Hematopoietic multipotent progenitor cell treated with erythropoietin and hydrocortisone succinate and interleukin-3 and kit ligand, for 15 days (in vitro differentiated cells): ENCODE measurements at places on chromosomes 7 and 10.

DNA sequence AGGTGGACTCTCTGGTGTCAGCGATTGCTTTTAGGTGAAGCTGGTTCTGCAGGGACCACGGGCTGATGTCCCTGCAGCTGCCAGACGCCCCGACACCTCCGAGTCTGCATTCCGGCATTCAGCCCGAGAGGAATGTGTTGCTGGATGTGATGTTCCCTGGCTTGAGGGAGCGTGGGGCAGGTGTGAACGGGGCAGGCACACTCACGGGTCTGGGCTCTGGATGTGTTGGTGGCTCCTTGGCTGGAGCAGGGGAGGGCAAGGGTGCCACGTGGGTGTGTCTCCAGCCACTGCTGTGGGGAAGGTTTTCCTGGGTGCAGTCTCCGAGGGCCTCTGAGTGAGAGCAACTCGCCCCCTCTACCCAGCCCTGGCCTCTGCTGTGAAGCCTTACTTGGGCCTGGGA is 140.5 kb downstream of the CAMK1D start:
- no peak for DNase-seq

DNA sequence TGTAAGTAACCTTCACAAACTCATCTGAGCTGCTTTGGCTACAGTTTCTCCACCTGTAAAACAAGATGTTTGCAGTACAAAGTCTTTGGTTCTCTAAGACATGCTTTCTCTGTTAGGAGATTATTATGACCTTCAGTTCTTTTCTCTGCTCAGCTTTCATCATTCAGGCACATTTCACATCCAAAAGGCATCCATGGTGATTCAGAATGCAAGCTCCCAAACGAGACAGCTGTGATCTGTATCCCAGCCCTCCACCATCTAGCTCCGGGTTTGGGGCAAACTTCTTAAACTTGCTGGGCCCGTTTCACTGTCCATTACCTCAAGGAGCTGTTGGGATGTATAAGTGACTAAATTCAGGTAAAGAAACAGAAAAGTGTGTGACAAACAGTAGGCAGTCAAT is 95.8 kb upstream of the COL1A2 start:
- no peak for DNase-seq

DNA sequence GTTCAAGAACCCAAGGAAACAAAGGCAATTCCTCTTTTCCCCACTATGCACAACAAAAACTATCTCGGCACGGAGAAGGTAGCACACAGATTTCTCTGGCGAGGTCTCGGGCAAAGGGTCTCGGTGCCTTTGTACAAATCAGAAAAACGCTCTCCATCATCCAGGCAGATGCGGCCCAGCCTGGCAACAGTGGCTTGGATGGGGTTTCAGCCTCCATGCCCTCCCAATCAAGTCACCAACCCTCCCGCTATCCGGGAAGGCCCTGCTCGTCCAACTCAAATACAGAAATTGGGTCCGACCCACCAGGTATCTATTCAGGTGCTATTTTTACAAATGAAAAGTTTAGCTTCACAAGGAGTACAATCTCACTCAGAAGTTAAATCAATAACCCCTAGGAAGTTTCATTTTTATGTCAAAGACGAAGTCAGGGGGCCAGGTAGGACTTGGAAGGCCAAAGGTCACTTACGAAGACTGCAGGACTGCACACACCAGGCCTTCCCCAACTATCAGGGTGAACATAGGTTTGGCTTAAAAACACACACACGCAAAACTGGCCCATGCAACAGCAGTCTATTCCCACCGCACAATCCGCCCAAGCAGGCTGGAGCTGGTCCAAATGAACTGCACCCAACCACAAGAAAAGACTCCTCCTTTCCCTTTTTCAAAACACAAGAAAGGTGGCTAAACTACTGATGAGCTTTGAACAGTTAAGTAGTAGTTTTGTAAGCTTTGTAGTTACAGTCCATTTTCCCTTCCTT is 43.0 kb downstream of the GNA12 start:
- peak; percentile 80 for DNase-seq

DNA sequence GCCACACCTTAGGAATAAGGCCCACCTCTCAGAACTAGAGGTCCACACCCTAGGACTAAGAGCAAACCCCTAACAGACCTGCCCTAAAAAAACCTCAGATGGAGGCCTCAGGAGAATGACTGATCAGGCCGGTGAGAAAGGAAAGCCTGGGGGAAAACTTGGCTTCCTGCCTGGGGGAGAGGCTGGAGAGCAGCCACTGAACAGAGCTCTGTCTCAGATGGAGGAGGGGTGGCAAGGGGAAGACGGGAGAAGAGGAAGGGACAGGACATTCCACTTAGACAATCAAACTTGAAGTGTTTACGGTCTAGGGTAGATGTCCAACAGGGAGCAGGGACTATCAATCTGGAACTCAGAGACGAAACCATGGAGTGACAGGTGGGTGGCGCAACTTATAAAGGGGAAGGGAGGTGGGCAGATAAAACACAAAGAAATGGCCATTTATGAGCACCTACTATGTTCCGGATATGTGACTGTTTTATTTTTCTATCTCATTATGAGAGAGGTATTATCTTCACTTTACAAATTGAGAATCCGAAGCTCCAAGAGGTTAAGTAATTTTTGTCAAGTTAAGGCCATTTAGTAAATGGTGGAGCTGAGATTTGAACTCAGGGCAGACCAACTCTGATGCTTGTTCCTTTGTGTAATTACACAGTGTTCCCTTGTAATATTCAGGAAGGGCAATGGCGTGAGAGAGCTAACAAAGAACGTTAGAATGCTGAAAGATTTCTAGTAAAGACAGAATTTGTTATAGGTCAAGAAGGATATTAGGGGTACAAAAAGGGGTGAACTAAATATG is 82.6 kb downstream of the DNMBP start:
- DNase-seq, result no peak

GRCh38 chr7:109696723-109697122 is 1127.0 kb downstream of the DNAJB9 start:
- DNase-seq, result no peak

GRCh38 chr10:30842894-30843293 is 188.8 kb downstream of the ZNF438 start:
- no peak for DNase-seq

DNA sequence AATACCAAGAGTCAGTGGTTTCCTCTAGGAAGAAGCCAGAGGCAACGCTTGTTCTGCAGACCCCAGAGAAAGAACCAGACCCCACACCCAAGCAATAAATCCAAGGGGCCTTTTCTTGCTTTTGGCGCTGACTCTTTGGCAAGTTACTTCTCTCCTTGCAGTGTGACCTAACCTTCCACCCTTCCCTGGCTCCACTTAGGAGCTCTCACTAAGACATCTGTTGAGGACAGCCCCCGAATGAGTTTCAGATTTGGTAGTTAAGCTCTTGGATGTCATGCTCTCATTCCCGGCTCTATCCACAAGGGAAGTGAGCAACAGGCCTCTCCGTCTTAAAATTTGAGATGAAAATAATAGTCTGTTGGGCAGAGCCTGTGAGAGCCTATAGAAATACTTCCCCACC is 50.6 kb upstream of the FAM204A start:
- DNase-seq, result no peak

DNA sequence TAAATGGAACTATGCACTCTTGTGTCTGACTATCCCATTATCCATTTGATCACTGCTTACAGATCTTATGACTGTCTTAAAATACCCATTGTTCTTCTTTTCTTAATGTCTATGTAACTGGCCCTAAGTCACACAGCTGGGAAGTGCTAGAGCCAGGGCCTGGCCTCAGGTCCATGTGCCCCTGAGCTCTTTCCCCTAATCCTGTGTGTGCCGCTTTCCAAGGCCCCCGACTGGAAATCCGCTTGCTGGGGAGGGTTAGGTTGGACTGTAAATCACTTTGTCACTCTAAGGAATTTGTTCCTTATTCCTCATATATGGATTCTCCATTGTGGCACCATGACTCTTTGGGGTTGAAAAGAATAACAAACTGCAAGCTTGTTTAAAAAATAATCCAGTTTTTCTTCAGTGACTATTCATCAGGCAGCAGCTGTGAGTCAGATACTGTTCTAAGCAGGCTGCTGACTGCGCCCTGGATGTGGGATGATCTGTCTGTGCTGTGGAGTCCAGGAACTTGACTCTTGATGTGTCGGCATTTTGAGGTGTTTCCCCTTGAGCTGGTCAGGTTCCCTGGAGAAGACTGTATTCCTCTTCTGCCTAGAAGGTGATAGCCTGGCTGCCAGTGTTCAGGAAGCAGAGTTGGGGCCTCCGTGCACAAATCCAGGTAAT is 236.3 kb downstream of the SDK1 start:
- DNase-seq, result no peak

GRCh38 chr7:128933180-128933891 is 4.4 kb upstream of the IRF5 start:
- DNase-seq, result no peak

DNA sequence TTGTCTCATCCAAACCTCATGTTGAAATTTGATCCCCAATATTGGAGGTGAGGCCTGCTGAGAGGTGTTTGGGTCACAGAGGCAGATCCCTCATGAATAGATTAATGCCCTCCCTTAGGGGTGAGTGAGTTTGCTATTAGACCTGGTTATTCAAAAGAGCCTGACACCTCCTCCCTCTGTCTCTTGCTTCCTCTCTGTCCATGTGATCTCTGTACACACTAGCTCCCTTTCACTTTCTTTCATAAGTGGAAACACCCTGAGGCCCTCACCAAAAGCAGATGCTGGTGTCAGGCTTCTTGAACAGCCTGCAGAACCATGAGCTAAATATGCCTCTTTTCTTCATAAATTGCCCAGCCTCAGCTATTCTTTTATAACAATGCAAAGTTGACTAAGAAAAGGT is 447.1 kb downstream of the MDFIC start:
- DNase-seq, result no peak

GRCh38 chr10:76191336-76191735 is 759.9 kb downstream of the LRMDA start:
- DNase-seq, result no peak

- DNase-seq, result no peak
These were observed 464.9 kb upstream of the NRP1 start for GRCh38 chr10:33799281-33799943.

DNA sequence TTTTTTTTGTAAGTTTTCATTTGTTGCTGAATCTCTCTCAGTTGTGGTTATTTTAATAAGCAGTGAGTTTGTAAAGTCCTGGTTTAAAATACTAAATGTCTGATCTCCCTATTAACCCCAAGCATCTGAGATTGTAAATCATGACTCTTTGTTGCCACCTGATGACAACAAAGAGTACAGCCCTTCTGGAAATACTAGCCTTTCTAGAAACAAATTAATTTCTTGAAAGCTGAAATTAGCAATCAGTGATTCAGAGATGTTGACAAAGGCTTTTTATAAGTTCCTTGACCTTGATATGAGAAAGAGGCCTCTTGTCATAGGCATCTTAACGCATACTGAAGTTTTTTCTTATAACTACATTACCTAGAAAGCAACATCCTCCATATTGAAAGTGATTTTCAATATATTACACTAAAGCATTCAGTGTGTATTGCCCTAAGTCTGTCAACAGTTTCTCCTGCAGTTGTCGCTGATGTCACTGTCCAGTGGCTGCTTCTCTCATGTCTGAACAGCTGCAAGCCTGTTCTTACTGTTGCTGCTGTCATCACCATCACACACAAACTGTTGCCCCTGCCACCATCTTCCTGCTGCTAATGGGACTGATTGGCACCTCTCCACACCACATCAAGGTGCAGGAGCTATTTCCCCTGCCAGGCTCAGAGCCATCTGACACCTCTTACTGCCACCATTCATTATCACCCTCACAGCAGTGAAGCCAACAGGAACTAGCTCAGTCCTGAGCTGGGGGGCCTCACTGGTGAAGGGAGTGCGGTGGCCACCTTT is 95.1 kb upstream of the LRGUK start:
- no peak for DNase-seq

DNA sequence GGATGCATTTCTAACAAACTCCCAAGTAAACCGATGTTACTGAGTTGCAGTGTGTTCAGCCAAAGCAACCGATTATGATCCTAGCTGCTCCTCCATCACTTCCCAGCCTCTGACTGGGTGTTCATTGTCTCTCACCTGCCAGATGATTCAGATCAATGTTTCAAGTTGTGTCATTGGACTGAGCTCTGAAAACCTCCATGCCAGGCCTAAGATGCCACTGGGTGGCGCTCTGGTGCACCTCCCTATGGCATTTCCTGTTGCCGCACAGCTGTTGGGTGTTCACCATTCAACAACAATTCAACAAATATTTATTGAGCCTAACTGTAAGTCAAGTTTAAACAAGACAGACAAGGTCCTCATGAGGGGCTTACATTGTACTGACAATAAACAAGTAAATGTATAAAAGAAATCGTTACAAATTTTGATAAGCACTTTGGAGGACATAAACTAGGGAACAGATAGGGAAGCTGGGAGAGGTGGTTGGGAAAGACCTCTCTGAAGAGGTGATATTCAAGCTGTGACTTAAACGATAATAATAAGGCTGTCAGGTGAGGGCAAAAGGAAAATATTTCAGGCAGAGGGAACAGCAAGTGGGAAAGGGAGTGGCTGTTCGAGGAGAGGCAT is 22.8 kb downstream of the RGR start:
- DNase-seq, result peak; percentile 3

GRCh38 chr10:113063043-113063967 is 113.3 kb downstream of the TCF7L2 start:
- no peak for DNase-seq

- no peak for DNase-seq
These were observed 85.6 kb downstream of the RNF216 start for GRCh38 chr7:5695727-5696345.

DNA sequence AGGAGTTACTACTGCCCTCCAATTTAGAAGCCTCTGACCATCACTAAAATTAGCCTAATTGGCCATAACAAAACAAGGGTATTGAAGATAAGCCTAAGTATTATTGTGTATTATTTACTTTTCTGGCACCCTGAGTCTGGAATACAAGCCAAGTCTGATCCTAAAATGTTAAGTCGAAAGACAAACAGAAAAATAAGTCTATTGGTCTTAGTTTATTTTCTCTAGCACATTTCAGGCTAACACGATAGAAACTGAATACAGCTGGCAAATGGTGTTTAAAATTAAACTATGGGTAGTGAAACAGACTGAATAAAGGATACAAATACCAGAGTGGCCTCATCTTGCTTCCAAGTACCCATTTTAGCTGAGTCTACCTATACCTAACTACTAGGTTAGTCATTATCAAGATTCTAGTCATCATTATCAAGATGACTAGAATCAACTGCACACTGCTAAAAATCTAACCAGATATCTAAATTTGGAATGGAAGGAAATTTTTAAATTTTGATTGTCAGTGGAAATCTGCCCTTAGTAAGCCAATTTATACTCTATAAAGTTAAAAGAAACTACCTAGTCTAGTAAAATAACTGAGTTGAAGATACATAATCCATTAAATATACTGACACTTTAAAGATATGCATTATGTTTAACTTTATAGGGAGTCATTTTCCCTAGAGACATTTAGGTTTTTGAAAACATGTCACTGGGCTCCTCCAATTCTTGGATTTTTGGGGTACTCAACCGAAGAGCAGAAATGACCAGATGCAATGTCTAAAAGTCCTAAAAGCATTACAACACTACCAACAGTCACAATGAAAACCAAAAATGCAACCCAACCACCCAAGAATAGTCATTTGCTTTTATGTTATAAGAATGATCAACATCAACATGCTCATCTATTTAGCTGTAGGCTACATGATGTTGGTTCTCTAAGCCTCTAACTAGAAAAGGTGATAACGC is 80.9 kb downstream of the NT5C2 start:
- DNase-seq, result no peak

- no peak for DNase-seq
These were observed 9.6 kb upstream of the MYPN start for GRCh38 chr10:68099736-68100135.
